Kidney capillary endothelial cell (primary cell): ENCODE measurements at places on chromosomes 7 and 10.

- no peak for DNase-seq
Measured at GRCh38 chr10:12503311-12503710, 154.0 kb downstream of the CAMK1D start.

DNA sequence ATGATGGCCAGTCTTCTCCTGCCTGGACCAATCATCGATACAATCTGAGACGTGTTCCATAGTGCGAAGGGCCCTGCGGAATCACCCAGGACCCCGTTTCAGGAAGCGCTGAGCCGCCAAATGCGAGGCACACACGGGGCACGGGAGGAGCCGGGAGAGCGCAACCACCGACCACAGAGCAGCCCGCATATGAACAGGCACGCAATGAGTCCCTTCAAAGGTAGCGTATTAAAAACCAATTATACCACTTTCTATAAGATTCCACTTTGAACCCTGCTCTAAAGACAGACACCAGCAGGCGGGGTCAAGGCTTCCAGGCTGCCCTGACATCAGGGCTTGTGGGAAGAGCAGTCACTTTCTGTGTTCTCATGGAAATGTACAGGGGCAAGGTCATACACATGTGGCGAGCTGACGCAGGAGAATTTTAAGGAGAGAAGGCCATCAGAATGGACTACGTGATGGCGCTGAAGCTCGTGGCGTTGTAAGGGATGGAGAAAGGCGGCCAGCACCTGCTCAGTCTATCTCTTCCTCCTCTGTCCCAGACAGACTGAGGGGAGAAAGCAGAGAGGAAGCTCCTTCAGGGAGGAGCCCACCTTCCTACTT is 46.2 kb downstream of the AMZ1 start:
- no peak for DNase-seq

- no peak for DNase-seq
Measured at GRCh38 chr10:121615836-121616235, 17.6 kb upstream of the FGFR2 start.

DNA sequence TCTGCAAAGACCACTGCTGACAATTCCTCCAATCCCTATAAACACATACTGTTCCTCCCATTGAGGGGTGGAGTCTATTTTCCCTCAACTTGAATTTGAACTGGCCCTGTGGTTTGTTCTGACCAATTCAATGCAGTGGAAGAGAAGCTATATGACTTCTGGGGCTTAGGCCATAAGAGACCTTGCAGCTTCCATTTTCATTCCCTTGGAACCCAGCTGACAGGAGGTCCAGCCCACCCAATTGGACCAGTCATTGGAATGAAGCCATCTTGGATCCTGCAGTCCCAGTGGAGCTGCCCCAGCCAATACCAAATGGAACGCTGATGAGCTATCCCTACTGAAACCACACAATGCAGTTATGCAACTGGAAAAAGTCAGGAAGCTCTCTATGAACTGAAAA is 8.9 kb upstream of the TMED4 start:
- no peak for DNase-seq

DNA sequence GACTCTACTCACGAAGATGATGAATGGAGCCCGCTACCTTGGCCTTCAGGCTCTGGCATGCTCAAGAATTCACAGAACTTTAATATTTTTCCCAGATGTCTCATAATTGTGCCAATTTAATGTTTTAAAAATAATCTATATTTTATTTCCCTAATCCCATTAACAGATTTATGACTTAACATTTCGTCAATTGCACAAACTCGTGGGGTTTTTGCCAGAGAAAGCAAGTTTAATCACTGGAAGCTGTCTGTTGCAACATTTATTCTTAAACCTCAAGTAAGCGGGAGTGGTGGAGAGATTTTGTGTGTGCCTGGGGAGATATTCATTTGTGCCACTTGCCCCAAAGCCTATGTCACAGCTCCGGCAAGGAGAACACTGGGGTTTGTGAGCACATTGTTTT is 117.9 kb downstream of the TEX36 start:
- DNase-seq = no peak

GRCh38 chr7:1917221-1918062 is 247.4 kb downstream of the ELFN1 start:
- no peak for DNase-seq

GRCh38 chr10:98276311-98276710 is 8.3 kb upstream of the LOXL4 start:
- no peak for DNase-seq

DNA sequence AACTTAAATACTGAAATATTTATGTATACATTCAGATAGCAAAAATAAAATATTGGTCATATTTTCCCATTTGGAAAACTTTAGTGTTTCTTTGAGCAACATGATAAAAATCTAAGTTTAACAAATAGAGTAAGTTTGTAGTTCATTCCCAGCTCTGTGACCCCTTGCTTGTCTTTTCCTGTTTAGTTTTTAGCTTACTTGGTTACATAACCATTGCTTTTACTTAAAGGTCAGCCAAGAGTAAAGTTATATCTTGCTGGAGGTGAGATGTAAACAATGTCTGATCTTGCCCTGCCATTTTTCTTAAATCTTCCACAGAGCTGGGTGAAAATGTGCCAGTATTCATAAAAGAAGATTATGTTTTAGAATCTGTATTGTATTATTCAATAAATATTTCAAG is 46.7 kb upstream of the MDFIC start:
- no peak for DNase-seq

DNA sequence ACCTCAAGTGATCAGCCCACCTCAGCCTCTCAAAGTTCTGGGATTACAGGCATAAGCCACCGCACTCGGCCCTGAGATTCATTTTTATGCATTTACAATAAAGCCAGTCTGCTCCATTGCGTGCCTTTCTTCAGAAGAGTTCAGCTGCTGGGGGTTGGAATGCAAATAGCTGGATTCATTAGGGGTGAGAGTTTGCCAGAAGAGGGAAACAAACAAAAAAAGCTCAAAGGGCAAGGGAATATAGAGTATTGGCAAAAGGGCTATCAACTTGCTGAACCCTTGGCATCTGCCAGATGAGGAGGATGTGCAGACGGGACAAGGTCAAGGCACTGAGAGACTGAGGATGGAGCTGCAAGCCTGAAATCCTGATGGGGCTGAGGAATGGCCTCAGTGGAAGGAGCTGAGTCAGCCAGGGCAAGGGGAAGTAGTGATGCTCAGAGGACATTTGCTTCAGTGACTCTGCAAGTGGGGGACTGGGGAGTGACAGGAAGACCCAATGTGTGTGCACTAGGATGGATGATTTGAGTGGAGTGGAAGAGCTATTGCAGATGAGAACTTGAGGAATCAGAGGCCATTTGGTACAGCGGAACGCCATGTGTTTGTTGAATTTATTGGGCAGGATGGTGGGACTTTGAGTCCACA is 75.0 kb upstream of the ARMC3 start:
- DNase-seq = no peak
